ENCODE measurements at places on chromosomes 6 and 20.

GRCh38 chr6:5998711-5999687 is 7.7 kb downstream of the NRN1 start:
- no peak for DNase-seq

DNA sequence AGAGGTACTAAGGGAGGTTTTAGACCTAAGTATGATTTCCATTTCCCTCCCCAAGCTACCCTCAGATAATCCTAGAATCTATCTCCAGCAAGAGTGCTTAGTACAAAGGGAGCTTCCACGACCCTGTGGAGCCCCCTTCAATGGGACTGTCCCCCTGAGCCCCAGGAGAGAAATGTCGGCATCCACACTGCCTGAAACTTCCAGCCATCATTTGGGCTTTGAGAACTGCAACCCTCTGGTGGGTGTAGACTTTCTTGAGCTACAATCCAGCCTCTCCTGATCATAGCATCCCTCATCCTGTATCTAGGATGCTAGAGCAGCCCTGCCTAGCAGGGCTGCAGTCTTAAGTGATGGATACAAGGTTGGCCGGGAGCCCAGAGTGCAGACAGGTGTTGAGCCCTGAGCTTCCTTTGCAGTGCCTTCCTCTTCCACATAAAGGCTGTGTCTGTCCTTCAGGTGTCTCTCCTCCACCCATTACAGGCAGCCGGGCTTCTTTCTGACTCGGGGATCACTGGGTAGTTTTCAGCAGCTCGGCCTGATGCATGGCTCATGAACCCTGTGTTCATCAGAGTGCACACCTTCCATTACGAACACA is 424.5 kb downstream of the PREX1 start:
- no peak for DNase-seq

- DNase-seq, result no peak
Observed at GRCh38 chr20:823574-823902, 10.0 kb upstream of the FAM110A start.

DNA sequence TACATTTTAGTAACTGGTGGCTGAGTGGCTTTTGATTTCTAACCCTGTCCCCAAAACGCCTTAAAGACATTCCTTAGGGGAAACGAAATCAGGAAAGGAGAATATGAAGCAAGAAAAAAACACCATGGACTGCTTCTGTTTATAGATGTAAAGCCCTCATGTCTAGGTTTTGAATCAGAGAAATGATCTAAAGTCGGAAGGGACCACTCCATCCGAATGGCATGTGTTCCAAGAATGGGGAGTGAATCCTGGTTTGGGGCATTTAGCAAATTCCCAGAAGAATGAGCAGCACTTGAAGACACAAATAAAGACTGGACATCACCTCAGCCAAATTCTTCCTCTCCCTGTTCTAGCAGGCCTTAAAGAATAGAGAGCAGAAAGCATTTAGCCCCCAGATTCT is 65.6 kb downstream of the CAP2 start:
- no peak for DNase-seq

- no peak for DNase-seq
Observed at GRCh38 chr20:41411391-41411847, 44.8 kb upstream of the EMILIN3 start.

DNA sequence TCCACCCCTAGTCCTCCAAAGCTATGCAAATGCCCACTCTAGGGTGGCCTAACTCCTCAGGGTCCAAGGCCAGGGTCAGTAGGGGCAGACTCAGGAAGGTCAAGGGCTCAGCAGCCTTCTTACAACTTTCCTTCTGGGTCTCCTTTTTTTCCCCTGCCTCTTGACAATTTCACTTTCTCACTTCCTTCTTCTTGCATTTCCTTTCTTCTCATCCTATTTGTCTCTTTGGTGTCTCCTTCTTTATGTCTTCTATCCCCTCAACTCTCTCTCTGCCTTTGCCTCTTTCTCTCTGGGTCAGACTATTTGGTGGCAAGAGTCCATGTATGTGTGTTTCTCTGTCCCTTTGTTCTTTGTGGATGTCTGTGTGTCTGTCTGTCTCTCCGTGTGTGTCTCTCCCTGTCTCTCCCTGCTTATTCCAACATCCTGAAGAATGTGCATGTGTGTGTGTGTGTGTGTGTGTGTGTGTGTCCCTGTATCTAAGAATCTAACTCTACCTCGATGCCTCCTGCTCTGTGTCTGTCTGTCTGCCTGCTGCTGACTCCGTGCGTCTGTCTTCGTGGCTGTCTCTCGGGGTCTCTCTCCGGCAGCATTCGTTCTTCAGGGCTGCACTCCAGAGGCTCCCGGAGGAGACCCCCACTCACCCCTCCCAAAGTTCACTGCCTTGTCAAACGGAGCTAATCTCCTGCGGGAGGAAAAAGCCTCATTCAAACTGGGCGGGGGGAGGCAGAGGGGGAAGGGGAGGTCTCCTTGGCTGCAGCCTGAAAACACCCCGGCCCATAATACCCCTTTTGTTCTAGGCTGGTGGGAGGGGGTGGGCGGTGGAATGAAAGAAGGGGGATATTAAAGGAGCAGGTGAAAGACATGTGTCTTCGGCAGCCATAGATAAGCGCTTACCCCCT is 51.7 kb upstream of the FOXP4 start:
- no peak for DNase-seq

- DNase-seq, result no peak
Observed at GRCh38 chr6:157978021-157978783, 3.5 kb upstream of the SYNJ2 start.

DNA sequence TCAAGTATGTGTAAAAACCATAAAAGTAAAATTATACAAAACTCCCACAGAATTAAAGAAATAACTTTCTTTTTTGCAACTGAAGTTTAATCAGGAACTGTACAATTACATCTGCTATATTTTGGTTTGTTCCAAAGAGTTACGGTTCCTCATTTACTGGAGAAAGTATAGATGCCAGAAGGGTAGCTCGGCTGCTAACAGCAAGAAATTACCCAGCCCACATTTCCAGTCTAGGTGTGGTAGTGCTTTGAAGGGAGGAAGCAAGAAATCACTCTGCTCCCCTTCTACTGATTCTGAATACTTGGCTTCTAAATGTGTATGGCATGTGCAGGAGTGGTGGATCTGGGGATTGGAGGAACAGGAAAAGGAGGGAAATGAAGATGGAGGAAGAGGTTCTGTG is 441.3 kb downstream of the CDC5L start:
- DNase-seq, result no peak

GRCh38 chr6:26296857-26297648 is 67.9 kb upstream of the BTN3A2 start:
- no peak for DNase-seq

DNA sequence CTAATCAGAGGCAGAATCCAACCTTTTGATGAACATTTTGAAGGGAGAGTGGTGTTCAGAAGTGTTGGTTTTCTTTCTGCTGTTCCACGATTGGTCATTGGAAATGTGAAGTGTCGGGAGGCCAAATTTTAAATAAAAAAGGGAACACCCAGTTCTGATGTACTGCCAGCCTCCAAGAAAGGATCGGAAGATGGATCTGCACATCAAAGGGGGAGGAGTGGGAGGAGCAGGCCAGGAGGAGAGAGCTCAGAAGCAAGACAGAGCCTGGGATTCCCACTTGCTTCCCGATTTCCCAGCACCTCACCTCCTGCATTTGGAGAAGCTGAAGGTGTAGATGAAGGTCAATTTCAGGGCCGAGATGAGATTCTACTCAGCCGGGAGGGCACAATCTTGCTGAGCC is 55.9 kb upstream of the NAA20 start:
- no peak for DNase-seq

DNA sequence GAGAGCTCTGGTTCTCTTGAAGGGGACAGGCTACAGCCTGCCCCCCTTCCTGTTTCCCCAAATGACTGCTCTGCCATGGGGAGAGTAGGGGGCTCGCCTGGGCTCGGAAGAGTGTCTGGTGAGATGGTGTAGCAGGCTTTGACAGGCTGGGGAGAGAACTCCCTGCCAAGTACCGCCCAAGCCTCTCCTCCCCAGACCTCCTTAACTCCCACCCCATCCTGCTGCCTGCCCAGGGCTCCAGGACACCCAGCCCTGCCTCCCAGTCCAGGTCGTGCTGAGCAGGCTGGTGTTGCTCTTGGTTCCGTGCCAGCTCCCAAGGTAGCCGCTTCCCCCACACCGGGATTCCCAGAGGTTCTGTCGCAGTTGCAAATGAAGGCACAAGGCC is 9.8 kb downstream of the VEGFA start:
- no peak for DNase-seq

GRCh38 chr6:159594106-159594749 is 98.8 kb downstream of the SOD2 start:
- no peak for DNase-seq

DNA sequence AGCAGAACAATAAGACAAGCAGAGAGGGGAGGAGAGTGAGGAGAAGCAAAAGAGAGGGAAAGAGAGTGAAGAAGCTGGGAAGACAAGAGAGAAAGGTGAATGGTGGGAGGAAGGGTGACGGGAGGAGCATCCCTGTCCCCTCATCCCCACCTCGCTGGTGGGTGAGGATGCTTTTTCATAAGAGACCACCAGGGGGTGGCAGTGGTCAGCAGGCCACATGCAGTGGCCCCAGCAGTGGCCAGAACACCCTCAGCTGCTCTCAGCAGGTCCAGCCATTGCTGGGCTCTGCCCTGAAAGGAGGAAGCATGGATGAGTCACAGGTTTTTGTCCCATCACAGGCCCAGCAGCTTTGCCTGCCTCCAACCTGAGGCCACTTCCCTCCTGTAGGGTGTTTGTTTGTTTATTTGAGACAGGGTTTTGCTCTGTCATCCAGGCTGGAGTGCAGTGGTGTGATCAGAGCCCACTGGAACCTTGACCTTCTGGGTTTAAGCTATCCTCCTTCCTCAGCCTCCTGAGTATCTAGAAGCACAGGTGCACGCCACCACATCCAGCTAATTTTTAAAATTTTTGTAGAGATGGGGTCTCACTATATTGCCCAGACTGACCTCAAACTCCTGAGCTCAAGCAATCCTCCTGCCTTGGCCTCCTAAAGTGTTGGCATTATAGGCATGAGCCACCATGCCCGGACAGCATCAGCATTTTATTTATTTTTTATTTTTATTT is 24.0 kb downstream of the FGD2 start:
- DNase-seq, result no peak

GRCh38 chr6:36669002-36669401 is 9.5 kb upstream of the CDKN1A start:
- DNase-seq, result no peak

- no peak for DNase-seq
Observed at GRCh38 chr6:105389543-105389942, 13.3 kb downstream of the PREP start.

- no peak for DNase-seq
Observed at GRCh38 chr6:15449011-15449410, 203.1 kb downstream of the JARID2 start.

GRCh38 chr20:48463096-48463720 is 364.6 kb downstream of the PREX1 start:
- DNase-seq, result no peak

DNA sequence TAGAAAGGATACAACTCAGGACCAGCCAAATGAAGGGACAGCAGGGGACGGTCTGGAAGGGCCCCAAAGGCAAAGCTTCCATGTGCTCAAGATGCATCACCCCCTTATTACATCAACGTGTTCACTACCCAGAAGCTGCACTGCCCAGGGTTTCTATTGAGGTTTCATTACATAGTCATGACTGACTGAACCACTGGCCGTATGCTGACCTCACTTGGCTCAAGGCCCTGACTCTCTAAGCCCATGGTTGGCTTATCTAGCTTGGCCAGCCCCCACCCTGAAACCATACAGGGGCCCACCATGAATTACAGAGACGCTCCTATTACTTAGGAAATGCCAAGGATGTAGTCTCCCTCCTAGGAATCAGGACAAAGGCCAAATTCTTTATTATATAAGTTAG is 179.4 kb downstream of the FOXC1 start:
- no peak for DNase-seq

DNA sequence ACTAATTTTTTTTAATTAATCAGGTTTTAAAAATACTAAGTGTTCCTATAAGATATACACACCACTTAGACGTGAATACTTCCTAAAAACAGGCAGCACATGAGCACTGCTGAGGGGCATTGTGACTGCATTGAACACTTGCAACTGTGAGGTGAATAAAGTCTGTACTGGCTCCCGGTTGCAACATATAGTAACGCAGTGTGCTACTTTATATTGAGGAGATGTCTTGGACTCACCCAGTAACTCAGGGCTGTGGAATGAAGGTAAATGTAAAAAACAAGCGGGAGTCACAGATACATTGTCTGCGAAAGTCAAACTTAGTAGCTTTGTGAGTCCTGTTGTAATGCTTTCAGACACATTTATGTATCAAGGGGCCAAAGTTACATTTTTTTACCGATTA is 17.0 kb upstream of the HLA-A start:
- DNase-seq, result no peak

DNA sequence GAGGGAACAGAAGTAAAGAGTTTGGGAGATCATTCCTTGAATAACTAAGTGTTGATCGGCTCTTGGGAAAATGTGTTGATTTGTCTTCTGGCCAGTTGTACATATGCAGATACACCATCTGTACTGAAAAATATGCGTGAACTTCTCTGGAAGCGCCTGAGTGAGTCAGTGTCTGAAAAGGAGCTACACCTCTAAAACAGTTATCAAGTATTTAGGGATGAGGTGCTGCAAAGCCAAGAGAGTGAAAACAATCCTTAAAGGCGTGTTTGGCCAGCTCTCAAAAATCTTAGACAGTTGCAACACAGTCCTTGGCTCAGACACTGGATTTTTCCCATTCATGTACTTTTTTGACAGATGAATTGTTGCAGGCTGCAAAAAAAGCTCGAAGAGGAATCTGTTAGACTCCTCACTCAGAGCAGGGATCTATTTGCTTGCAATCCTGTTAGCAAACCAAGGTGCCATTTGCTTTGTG is 61.3 kb downstream of the BMP6 start:
- no peak for DNase-seq

GRCh38 chr20:16844406-16844805 is 96.2 kb downstream of the OTOR start:
- no peak for DNase-seq

GRCh38 chr20:4120921-4121321 is 105.6 kb upstream of the RNF24 start:
- no peak for DNase-seq

DNA sequence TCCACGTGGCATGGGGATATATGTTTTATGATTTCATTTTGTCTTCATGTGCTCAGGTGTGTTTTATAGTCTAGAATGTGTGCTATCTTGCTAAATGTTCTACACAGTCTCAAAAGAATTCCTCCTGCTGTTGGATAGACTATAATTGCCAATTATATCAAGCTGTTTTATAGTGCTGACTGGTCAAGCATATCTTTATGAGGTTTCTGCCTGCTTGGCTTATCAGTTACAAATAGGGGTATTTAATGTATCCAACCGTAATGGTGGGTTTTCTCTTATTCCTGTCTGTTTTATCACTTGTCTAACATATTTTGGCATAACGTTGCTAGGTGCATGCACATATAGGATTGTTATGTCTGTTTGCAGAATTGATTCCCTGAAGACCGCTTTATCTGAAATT is 201.3 kb downstream of the EYS start:
- DNase-seq, result peak; percentile 27

DNA sequence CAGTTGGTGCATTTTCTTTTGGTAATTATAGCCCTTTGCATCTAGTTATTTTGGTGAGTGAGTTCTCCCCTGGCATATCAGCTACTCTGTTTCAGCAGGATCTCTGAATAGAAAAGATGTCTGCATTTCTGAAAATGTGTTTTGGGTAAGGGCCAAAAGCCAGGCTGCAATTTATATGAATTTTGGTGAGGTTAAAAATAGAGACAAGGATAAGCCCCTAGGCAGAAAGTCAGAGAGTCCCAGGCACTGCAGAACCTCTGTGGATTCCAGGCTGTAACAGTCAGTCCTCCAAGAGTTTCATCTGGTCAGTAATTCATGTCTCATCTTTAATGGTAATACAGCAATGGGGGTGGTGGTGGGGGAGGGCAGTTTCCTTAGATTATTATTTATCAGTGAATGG is 53.0 kb downstream of the HDGFL1 start:
- DNase-seq, result no peak

GRCh38 chr6:34465531-34466241 is at the start of gene PACSIN1:
Gene PACSIN1 (plus strand): TSS chr6:34466076. CDS start chr6:34526306, 60,230 bp downstream.
- DNase-seq, result no peak
